ENCODE measurements at places on chromosomes 1 and 21. TPM values are rescaled to one million over a fixed set of nuclear protein-coding genes. Genes with fewer than 3 reads are reported as not detected.
A peak's percentile ranks its signal among the peaks of the same experiment; 100 is the strongest.

DNA sequence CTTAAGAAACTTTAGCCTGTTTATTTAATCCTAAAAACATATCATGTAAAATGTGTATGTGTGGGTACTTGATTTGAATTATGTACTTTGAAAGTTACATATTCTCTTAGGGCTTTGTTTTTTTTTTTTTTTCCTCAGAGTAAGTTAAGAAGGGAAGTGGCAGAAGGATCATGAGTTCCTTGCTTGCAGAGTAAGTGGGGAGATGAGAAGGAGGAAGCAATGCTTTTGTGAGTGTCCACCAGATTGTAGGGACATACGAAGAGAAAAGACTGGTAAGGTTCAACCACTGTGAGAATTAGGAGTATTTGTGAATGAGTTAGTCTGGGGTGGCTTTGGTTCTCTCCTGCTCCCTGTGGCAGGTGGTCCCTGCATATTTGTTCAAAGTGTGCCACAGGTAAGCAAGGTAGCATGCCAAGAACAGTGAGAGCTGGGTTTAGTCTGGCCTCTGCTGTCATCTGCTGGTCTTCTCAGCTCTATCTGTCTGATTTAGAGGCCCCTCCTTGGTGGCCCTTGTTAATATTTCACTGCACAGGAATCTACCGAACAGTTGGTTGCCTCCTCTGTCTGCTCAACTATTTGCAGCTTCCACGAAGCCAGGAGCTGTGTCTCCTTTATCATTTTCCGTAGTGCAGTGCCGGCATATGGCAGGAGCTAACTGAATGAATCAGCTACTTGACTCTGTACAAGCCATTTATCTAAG is 9.5 kb downstream of the DNM3 start:
- DNase-seq: peak; percentile 38

- DNase-seq: no peak
Measured at GRCh38 chr1:187605736-187606135, 777.0 kb downstream of the PLA2G4A start.

GRCh38 chr1:117580436-117580835 is 25.4 kb upstream of the TENT5C start:
- DNase-seq: no peak

DNA sequence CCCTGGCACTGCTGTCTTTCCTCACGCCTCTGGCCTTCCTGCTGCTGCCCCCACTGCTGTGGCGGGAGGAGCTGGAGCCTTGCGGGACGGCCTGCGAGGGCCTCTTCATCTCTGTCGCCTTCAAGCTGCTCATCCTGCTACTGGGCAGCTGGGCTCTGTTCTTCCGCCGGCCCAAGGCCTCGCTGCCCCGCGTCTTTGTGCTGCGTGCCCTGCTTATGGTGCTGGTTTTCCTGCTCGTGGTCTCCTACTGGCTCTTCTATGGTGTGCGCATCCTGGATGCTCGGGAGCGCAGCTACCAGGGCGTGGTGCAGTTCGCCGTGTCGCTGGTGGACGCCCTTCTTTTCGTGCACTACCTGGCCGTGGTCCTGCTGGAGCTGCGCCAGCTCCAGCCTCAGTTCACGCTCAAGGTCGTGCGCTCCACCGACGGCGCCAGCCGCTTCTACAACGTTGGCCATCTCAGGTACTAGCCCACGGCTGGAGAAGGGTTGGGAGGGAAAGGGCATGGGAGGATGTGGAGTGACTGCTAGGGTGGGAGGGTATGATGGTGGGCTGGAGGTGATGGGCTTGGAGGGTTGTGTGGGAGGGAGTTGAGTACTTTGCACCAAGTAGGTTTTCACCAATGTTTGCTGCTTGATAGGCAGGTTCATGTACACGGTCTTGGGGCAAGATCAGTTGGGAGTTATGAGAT is 18.9 kb downstream of the VANGL2 start:
- no peak for DNase-seq

The RIPK4 gene
- 5.3 TPM for total RNA-seq

The CHI3L1 gene
- total RNA-seq: not detected

DNA sequence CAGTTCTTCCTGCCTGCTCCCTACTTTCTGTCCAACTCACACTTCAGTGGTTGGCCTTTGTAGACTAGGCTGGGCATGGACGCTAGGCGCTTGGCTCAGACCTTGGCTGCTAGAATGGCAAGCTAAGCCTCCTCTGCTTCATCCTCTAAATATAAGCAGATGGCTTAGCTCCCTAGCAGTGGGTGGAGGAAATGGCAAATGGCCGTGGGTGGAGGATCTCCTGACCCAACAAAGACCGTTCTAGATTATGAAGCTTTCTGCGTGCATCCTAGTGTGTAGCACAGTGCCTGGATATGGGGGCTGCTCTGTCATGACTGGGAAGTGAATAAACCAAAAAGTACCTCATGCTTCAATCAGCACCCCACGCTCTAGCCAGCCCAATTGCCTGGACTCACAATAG is 10.4 kb upstream of the ETV3L start:
- no peak for DNase-seq

The C8A gene
- 15.0 TPM for total RNA-seq

The BACE2 gene
- total RNA-seq: 0.07 TPM
